ENCODE measurements at places on chromosomes 2 and 18. TPM values are rescaled to one million over a fixed set of nuclear protein-coding genes. Genes with fewer than 3 reads are reported as not detected.

The DRC1 gene
- total RNA-seq = not detected

The TDRD15 gene
- total RNA-seq = not detected

The PLCL1 gene
- total RNA-seq = 0.16 TPM

The LIMS4 gene
- 0.63 TPM for total RNA-seq

- no peak for DNase-seq
Measured at GRCh38 chr2:57888463-57888862, 158.1 kb upstream of the VRK2 start.

DNA sequence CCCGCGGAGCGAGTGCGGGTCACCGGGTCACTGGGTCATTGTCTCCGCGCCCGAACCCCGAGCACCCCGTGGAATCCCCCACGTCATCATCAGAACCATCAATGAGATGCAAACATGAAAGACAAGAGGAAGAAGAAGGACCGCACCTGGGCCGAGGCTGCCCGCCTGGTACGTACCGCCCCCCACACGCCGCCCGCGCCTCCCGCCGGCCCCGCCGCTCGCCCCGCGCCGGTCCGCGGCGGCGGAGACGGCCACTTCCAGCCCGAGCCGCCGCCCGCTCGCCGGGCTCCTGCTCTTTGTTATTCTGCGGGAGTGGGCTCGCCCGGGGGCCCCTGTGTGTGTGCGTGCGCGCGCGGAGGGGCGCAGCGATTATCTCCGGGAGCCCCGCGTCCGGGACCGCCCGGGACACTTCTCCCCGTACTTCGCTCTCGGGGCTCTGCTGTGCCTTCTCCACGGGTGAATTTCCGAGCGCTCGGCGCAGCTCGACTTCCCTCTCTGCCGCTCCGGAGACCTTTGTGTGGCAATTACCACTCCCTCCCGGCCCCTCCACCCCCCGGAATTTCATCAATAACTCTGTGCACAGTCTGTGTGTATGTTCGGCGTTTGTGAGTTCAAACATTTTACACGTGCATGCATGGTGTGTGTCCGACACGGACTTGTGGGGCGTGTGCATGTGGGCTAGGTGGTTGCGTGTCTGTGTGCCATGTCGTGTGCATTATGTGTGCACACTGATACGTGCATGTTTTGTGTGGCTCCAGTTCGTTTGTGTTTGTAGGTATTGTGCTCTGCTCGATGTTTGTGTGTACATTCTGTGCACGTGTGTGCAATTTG lies 714 bp downstream of the ASXL3 start:
- DNase-seq = no peak

DNA sequence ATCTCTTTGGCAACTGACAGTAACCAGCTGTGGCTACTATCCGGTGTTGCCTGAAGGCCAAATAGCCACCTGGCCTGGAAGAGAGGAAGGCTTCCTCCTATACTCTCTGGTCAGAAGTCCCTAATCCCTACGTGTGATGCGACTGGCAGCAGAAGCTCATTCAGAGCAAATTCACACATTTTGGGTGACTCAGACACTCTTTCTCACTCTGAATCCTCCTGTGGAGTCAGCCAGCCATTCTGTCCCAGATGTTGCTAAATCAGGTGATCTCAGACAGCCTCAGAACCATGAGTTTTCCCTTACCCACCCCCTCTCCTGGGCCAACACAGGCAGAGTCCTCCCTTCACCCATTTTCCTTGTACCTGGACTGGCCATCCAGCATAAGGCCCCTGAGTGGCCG lies 34.7 kb downstream of the CFAP53 start:
- DNase-seq = peak; percentile 55

DNA sequence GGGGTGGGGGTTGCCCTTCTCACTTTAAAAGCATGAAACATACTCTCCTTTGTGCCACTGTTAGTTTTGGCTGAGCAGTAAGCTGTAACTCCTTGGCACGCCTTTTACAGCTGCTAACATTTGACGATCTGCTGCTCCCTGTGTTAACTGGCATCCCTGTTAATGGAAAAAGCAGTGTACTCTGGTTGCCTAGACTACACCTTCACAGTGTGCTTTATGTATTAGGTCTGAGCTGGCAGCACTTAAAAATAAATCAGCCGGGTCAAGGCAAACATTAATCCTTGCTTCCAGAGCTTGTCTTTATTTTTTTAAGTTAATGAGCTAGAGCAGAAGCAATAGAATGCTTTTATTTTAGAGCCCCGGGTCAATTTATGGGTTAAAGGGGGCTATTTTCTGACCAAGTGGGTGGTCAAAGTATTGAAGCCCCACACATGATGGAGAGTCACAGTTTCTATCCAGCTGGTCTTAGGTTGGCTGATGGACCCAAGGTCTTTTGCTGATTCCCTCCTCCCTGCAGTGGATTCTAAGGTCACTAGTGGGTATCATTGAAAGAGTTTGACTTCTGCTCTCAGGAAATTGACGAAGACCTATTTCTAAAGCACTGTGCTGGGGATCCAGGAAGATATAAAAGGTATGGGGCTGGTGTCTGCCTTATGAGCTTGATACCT lies 54.5 kb downstream of the CFAP221 start:
- no peak for DNase-seq

Measured in HT1080 (cell line).